Progenitor cell of endocrine pancreas (in vitro differentiated cells): ENCODE measurements at places on chromosomes 3 and 15. TPM values are rescaled to one million over a fixed set of nuclear protein-coding genes. Genes with fewer than 3 reads are reported as not detected.

- no peaks in the 10 kb centered on the region for H3K36me3 ChIP-seq
- peaks cover 4% of the 10 kb centered on the region for H3K4me1 ChIP-seq
- H3K27me3 ChIP-seq: no peaks in the 10 kb centered on the region
- no peak overlapping the region for H3K4me3 ChIP-seq
- DNase-seq: no peak
These were observed 29.9 kb upstream of the FLNB start for GRCh38 chr3:57978316-57978715.

DNA sequence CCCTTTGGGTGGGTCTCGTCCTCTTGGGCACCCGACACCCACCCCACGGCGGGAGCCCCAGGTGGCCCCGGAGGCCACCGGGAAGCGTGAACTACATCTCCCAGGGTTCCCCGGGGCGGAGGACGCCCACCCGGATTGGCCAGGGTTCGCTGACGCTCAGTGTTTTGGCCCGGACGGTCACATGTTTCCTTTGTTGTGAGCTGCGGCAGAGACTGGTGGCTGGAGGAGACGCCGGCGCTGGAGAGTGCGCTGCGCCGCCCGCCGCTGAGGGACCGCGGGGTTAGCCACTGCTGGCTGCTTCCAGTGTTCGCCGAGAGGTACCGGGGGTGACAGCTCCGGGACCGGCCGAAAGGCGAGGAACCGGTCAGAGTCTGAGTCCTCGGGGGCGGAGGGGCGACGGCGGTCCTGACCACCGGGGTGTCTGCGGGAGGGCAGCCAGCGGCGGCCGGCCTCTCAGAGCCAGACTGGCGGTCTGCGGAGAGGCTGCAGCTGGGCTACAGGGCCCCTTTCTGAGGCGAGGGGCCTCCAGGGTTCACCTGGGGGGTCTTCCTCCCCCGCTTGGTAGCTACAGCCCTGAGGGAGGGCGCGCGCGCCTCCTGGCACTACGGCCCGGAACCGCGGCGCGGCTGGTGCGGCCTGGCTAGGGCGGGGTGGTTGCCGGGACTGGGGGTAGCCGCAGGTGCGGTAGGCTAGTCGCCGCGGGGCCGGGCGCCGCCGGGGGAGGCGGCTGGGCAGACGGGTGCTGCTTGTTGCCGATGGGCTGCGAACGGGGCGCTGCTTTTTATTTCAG is at the start of gene KLHL24:
TSS of gene KLHL24 (plus strand) at position 193 of the 790 bp plus-strand sequence. CDS start 14,734 bp downstream, outside the sequence.
- H3K4me1 ChIP-seq: peaks cover 17% of the 10 kb centered on the region
- H3K4me3 ChIP-seq: peak within 1 kb of the TSS; percentile 91
- H3K27me3 ChIP-seq: no peaks in the 10 kb centered on the region
- peak within 1 kb of the TSS; percentile 99 for H3K27ac ChIP-seq

- no peak for DNase-seq
- no peaks in the 10 kb centered on the region for H3K27me3 ChIP-seq
These were observed 297.2 kb downstream of the ARPP21 start for GRCh38 chr3:35936571-35936970.

DNA sequence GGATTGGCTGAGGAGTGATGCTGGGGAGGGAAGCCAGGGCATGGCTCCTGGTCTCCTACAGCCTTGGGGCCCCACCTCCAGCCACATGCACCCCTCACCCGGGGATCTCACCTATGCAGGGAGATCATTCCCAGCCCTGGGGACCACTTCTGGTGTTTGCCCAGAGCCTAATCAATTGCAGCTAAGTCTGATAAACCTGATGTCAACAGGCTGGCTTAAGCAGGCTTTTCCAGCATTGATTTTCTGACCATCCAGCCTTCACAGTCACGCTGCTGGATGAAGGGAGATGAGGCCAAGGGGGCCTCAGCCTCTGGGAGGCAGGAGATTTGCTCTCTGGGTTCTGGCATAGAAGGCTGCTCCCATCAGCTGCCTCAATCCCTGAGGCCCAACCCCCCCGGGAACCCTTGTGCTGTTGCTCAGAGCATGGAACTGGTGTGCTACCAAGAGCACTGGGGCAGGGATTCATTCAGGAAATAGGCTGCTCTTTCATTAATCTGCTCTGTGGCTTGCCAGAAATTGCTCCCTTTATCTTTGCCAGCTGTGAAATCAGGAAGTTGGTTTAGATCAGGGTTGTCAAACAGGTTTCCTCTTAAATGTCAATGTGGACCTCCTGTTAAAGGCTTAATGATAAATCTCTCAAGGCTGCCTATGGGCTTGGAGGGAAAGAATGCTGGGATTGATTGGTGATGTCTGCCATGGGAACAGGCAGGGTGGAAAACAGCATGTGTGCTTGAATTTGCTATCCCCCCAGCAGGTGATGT is 19.0 kb downstream of the FAM3D start:
- H3K27ac ChIP-seq: peak overlapping the region; percentile 18
- H3K4me1 ChIP-seq: peaks cover 7% of the 10 kb centered on the region
- DNase-seq: no peak
- no peak overlapping the region for H3K4me3 ChIP-seq

GRCh38 chr15:56205061-56205876 is 38.4 kb downstream of the RFX7 start:
- H3K27ac ChIP-seq: peak overlapping the region; percentile 2
- H3K4me1 ChIP-seq: peaks cover 11% of the 10 kb centered on the region
- H3K36me3 ChIP-seq: peaks cover 4% of the 10 kb centered on the region
- no peaks in the 10 kb centered on the region for H3K27me3 ChIP-seq

Gene SLC51A
- total RNA-seq: 0.34 and 0.62 TPM in 2 replicates

DNA sequence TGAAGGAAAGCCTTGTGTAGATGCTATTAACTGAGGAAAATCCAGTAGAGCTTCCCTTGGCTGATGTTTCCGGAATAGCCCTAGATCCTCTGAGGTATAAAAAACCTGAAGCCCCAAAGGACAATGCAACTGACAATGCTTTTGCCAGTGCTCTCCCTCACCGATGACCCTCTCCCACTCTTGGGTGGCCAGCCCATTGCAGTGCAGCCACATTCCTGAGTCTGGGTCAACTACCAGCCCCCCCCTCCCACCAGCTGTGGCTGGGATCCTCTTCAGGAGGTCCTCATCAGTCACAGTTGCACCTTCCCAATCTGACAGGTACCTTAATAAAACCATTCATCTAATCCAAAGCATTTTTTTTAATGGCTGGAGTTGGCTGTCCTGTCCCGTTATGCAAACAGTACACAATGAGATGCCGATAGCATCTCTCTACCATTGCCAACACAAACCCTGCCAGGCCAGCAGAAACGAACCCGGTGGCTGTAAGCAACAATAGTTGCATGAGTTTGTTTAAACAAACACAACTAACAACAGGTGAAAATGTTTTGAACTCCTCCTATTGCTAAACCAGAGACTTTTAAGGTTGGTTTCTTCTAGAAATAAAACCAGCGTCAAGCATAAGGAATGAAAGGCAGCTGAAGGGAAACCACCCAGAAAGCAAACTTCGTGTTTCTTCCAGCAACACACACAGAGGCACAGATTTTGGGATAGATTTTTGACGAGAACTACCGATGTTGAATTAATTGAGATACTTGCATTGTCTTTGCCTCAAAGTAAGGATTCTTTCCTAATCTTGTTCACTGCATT is 128.3 kb upstream of the ARHGEF3 start:
- H3K4me3 ChIP-seq: no peak overlapping the region
- H3K4me1 ChIP-seq: peaks cover 1% of the 10 kb centered on the region
- H3K27ac ChIP-seq: no peak overlapping the region
- DNase-seq: no peak
- H3K36me3 ChIP-seq: peaks cover 3% of the 10 kb centered on the region

GRCh38 chr15:91561371-91562100 is 292.0 kb upstream of the SLCO3A1 start:
- DNase-seq: no peak
- no peak overlapping the region for H3K27ac ChIP-seq
- no peaks in the 10 kb centered on the region for H3K36me3 ChIP-seq
- H3K4me1 ChIP-seq: no peaks in the 10 kb centered on the region

DNA sequence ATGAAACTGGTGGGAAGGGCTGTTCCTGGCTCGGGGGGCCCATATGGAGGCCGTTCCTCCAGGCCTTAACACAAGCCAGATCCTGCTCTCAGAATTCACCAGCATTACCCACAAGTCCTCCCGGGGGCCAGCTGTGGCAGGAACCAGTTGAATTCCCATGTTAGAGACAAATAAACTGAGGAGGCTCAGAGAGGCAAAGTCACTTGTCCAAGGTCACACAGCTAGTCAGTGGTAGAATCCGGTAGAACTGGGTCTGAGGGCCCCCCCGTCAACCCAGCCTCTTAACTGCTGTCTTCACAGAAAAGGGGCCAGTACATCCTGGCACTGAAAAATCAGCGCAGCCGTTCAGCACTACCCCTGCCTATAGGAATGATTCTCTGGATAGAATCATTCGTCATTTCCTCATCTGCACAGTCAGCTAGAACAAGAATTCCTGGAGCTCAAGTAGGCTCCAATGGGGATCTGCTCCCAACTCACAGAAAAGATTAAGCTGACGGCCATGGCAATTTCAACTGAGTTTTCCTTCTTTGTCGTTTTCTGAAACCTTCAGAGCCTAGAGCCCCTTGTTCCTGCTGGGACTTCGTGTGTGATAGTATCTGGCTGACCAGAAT is 12.2 kb upstream of the TSEN2 start:
- peaks cover 15% of the 10 kb centered on the region for H3K4me1 ChIP-seq
- no peaks in the 10 kb centered on the region for H3K36me3 ChIP-seq
- no peak for DNase-seq
- no peak overlapping the region for H3K4me3 ChIP-seq
- H3K27me3 ChIP-seq: peaks cover 4% of the 10 kb centered on the region
- H3K27ac ChIP-seq: no peak overlapping the region

DNA sequence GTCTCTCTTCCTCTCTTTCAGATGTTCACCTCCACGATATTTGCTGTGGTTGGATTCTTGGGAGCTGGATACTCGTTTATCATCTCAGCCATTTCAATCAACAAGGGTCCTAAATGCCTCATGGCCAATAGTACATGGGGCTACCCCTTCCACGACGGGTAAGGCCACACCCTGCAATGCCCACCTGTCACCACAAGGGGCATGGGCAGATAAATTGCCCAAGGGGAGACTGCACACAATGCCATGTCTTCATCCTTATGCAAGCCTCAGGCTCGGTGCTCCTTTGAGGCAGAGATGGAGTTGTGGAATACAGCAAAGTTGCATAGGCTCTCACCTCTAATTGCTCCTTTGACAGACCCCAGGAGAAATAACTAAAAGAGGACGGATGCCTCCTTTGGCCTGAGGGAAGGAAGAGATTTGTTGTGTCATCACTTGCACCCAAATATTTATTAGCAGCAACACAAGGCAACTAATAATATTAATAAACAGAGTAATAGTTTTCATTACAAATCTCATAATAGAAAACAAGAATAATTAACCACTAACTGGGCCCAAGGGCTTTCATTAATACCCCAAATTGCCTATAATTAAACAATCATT is 13.2 kb downstream of the TM4SF4 start:
- H3K4me3 ChIP-seq: no peak overlapping the region
- peaks cover 46% of the 10 kb centered on the region for H3K36me3 ChIP-seq
- peak; percentile 18 for DNase-seq
- H3K27me3 ChIP-seq: no peaks in the 10 kb centered on the region
- no peak overlapping the region for H3K27ac ChIP-seq
- no peaks in the 10 kb centered on the region for H3K4me1 ChIP-seq

DNA sequence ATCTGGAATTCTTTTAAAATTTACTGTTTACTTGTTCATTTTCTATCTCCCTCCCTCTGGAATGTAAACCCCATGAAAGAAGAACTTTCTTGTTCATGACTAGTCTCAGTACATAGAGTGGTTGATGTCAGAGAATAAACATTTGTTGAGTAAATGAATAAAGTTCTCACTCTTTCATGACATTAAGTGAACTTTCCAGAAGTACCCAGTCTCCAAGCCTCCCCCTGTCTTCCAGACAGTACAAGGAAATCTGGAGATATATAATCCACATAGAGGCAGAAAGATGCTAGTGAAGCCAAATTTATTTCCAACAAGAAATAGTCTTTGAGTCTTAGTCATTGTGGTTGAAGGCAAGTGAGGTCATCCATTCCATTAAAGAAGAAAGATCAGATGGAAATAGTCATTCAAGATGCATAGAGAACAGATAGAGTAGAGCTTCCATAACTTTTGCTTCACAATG is 71.5 kb upstream of the GALNT15 start:
- H3K36me3 ChIP-seq: peaks cover 1% of the 10 kb centered on the region
- no peaks in the 10 kb centered on the region for H3K27me3 ChIP-seq
- no peaks in the 10 kb centered on the region for H3K4me1 ChIP-seq
- no peak for DNase-seq

Gene GOLGA8R
- 0.31 and 0.55 TPM in 2 replicates for total RNA-seq

- no peak overlapping the region for H3K27ac ChIP-seq
- no peaks in the 10 kb centered on the region for H3K36me3 ChIP-seq
- H3K4me1 ChIP-seq: no peaks in the 10 kb centered on the region
These were observed 29.4 kb upstream of the TMEM45A start for GRCh38 chr3:100463002-100463401.

DNA sequence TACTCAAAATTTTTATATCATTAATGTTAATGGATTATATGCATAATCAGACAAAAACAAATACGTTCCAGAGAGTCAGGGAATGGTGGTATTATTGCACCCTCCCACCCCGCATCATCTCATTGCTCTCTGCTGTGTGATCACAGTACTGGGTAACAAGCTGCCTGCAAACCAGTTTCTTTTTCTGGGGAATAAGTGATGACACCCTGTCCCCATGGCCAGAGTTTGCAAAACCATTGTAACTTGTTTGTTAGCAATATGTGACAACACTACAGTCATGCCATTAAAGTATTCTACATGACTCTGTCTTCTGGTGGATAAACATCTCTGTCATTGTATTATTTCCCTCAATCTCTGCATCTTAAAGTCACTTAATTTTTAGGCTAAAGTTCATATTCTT is 39.5 kb downstream of the ZBTB38 start:
- H3K4me3 ChIP-seq: no peak overlapping the region
- H3K27me3 ChIP-seq: peaks cover 3% of the 10 kb centered on the region
- no peak overlapping the region for H3K27ac ChIP-seq
- DNase-seq: no peak

Gene COL7A1
- 31.5 and 38.4 TPM in 2 replicates for total RNA-seq

DNA sequence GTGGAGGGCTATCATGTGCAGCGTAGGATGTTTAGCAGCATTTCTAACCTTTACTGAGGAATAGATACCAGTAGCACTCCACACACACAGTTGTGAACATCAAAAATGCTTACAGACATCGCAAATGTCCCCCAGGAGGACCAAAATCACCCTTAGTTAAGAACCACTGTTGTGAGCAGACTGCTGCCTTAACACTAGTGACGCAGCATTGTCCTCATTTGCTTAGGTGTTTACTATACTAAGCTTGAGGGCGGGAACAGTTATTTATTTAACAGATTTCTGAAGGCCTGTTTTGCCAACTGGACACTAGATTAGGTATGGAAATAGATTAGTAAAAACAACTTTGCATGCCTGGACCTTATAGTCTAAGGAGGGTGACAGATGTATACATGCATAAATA is 2.3 kb downstream of the PPP2R3A start:
- H3K4me1 ChIP-seq: peaks cover 33% of the 10 kb centered on the region
- H3K27ac ChIP-seq: peak overlapping the region; percentile 89
- no peak for DNase-seq

DNA sequence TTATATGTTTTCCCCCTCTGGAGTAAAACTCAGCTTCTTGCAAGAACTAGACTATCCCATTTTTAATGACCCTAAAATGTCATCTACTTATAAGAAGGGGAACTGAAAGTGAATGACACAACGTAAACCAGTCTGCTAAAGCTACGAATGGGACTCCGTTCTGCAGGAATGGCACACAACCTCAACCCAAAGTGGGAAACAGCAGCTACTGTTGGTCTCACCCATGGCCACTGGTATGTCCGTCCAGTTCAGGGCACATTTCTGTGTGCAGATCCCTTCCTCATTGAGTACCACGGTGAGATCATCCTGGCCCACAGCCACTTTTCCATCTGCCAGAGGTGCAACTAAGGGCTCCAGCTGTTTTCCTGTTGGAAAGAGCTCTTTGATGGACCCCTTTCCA is 23.8 kb downstream of the VPS39 start:
- peaks cover 34% of the 10 kb centered on the region for H3K36me3 ChIP-seq
- H3K4me1 ChIP-seq: no peaks in the 10 kb centered on the region
- H3K27ac ChIP-seq: no peak overlapping the region
- DNase-seq: no peak
- no peak overlapping the region for H3K4me3 ChIP-seq
- H3K27me3 ChIP-seq: no peaks in the 10 kb centered on the region
